ENCODE measurements at places on chromosomes 5 and 9.

DNA sequence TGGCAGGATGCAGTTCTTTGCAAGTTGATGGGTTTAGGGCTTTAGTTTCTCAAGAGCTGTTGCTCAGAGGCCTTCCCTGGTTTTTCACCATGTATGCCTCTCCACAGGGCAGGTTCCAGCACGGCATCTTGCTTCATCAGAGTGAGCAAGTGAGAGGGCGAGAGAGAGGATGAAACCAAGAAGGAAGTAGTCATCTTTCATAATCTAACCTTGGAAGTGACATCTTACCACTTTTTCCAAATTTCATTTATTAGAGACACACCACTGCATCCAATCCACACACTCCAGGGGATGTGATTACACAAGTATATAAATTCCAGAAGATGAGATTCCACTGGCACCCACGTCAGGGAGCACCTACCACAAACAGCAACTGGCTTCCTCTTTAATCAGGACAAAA is 294.4 kb downstream of the MARCHF11 start:
- DNase-seq: no peak

DNA sequence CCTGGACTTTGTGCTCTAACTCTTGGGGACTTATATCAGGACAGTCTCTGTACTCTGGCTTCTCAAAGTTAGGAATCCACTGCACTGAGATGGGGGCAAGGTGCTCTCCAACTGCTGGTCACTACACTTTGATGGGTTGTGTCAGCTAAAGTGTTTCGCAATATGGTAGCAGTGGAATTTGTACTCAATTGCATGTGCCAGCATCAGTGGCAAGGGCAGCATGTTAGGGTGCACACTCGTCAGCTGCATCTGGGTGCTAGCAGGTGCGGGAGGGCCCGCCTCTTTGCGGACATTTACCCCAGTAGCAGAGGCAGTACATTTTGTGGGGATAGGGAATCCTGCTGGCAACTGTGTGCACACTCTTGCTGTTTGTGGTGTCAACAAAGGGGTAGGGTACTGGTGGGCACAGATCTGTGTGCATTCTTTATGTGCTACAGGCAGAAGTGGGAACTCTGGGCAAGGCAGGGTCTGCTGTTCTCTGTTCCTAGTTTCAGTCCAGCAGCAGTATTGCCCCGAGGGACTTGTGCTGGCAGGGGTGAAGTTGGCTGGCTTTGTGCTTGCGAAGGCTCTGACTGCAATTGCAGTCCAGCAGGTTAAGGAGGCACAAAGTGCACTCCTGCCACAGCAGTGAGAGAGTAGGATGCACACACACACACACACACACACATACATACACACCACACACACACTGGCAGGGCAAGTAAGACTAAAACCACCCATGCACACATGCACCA is 924.8 kb upstream of the CDH9 start:
- no peak for DNase-seq

GRCh38 chr5:33441241-33442177 is 744 bp downstream of the TARS1 start:
- DNase-seq: peak; percentile 81

DNA sequence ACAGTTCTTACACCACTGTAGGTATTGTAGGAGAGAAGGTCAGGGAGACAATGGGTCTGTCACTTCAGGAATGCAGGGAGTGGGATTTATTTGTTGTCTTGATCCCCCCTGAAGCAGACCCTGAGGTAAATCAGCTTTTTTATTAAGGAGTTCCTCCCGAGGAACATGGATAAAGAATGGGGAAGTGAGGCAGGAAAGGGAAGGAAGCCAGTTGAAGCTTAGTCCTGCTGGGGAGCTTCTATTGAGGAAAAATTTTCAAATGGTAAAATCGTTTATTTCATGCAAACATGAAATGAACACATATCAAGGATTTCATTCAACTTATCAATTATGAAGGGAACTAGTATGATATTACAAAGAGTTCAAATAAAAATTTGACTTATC is 318.6 kb upstream of the PIK3R1 start:
- DNase-seq: no peak

- DNase-seq: no peak
Measured at GRCh38 chr5:25393957-25394356, 749.2 kb upstream of the CDH10 start.

DNA sequence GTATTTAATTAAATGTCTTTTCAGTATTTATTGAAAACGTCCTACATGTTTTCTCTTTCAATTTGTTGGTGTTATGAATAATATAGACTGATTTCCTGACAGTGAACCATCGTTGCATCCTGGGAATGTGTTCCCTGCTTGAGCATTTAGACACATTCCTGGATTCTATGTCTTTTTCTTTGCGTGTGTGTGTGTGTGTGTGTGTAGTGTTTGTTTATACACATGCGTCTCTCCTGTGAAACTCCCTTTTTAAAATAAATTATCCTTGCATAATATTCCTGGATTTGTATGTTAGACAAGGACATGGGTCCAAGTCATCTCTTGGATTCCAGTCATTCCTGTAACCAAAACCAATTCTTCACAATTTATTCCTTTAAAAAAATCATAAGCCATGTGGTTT is 153.4 kb downstream of the HSPA4 start:
- no peak for DNase-seq

GRCh38 chr5:149860801-149861322 is 83.7 kb downstream of the PDE6A start:
- DNase-seq: no peak
